ENCODE measurements at places on chromosomes 2 and 18.

GRCh38 chr18:43563780-43564179 is 286.5 kb upstream of the SYT4 start:
- DNase-seq, result no peak

DNA sequence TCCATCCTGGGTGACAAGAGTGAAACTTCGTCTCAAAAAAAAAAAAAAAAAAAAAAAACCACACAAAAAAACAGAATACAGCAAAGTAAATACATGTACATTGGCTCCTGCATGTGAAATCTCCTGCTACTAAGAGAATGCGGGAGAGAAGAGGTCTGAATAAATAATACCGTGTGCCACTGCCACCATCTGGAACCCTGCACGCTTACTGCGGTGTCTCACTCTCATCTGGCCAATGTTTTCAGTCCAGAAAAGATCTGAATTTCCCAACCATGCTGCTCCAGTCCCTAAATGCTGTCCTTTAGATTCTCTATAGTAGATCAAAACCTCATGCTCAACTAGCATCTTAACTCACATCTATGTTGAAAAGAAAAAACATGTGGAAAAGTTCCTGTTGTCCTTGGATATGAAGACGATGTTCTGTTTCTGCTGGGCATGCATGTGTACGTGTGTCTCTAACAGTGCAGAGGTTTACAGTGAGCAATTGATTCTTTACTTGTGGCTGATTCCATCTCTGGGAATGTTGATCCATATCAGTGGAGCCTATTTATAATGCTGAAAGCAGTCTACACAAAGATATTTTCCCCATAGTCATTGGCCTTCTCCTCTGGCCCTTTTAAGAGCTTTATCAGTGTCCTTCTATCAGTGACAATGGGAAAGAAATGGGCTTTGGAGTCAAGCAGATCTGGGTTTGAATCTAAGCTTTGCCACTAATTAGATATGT is 11.9 kb downstream of the STON1 start:
- no peak for DNase-seq

DNA sequence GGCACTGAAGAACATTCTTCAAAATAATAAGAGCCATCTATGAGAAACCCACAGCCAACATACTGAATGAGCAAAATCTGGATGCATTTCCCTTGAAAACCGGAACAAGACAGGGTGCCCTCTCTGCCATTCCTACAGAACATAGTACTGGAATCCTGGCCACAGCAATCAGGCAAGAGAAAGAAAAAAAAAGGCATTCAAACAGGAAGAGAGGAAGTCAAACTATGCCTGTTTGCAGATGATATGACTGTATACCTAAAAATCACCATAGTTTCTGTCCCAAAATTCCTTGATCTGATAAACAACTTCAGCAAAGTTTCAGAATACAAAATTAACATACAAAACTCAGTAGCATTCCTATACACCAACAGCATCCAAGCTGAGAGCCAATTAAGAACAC is 119.5 kb upstream of the PARD3B start:
- DNase-seq, result no peak

GRCh38 chr2:196589419-196589818 is 50.1 kb upstream of the CCDC150 start:
- DNase-seq, result no peak
